Skeletal muscle cell (primary cell): ENCODE measurements at places on chromosomes 5 and 9.

- DNase-seq, result no peak
These were observed 317.5 kb downstream of the SPOCK1 start for GRCh38 chr5:137181667-137182066.

DNA sequence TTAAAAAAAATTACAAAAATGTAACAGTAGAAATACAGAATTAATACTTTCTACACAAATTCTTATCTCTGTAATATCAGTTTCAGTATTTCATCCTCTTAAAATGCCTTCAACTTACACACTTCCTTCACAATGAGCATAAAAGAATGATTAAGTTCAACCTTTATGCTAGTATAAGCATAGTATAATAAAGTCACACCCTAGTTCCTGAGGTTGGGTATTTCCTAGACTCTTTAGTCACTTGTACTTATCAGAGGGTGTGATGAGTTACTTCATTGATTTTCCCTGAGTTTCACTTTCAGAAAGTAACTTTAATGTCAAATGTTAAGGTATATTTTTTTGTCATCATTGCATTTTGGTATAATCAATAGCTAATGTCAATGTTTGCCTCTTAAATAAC is 302.4 kb downstream of the PDE4D start:
- DNase-seq, result no peak

GRCh38 chr5:157672976-157673375 is 1.6 kb downstream of the C5orf52 start:
- DNase-seq, result no peak

DNA sequence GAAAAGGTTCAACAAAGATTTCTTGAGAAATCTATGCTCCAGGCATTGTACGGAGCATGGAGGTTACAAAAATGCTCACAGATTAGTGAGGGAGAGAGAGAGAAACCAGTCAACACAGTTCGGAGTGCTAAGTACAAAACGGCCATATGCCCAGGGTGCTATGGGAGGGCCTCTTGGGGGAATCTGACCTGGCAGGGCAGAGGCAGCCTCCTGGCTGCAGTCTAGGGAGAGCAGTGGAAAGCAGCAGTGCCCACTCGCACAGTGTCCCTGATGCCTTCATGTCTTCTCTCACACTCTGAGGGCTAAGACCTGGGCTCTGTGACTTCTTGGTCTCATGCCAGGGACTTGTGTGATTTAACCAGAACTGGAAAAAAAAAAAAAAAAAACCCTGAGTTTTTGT is 29.8 kb upstream of the SMC5 start:
- no peak for DNase-seq

GRCh38 chr5:176714067-176714466 is 66.8 kb downstream of the TSPAN17 start:
- no peak for DNase-seq

DNA sequence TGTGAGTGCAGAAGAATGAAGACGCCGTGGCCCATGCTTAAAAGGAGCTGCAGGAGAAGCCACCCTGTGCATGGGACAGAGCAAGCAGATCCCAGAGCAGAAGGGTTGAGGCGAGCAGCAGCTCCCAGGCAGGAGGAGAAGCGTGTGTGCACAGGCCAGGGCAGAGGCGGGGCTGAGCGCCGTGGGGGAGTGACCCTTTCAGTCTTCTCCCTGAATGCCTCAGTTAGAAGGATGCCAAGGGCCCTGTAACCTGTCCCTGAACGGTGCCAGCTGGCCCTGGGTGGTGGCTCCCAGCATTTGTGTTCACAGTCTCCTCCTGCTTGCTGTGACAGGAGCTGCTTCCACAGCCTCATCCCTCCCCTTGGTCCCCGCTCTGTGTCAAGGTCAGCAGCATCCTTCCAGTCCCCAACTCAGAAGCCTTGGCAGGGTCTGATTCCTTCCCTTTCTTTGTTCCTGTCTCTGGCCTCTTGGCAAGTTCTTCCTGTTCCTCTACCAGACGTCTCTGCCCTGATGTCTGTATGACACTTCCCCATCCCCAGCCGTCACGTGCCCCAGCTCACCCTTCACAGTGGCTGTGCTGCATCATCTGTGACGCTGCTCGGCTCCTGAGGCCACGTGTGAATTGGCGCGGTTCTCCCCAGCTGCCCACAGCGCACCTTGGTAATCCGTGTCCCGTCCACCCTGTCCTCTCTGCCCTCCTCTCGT is 5.2 kb downstream of the EXOC3 start:
- no peak for DNase-seq

- no peak for DNase-seq
These were observed 711.0 kb upstream of the CTNND2 start for GRCh38 chr5:12615141-12615820.

DNA sequence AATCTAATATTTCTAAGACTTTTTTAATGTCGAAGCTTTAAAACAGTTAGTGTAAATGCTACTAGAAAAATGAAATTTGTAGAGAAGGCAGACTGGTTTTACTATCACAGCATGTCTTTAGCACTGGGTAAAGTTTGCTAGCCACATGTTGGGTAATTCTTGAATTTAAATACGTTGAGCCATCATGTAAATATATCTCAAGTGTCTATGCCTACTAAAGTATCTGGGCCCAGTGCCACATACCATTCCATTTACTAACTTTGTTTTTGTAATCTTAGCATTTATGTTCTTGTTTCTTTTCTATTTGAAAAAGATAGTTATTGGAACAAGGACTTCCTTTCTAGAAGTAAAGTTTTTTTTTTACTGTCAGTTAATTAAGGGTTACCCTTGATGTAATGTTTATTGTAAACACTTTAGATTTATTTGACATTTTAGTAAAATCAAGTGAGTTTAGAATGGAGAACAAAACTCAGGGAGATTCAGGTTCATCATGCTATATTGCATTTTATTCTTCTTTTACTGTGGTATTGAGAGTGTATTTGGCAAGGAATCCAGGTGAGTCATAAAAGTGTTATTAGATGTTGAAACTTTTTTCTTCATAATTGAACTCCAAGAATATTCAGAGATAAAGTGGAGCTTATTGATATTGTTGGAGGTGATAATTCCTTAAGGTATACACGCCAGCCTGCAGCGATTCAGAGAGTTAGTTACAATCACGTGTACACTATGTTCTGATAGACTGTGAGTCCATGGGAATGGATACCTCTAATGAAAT is 182.4 kb downstream of the CCDC171 start:
- peak; percentile 86 for DNase-seq

DNA sequence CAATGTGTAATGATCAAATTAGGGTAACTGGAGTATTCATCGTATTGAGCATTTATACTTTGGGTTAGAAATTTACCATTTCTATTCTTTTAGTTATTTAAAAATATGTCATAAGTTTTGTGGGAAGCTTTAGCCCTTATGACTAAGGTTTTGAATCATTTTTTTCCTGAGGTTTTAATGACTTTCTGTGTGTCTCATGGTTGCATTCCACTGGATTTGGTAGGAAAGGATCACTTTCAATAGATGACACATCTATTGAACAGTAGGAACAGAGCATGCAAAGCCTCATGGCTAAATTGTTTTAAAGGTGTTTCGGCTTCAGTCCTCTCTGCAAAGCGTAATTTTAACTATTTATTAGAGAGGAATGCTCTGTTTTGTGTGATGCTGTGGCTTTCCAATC is 512.4 kb upstream of the CHD1 start:
- no peak for DNase-seq

DNA sequence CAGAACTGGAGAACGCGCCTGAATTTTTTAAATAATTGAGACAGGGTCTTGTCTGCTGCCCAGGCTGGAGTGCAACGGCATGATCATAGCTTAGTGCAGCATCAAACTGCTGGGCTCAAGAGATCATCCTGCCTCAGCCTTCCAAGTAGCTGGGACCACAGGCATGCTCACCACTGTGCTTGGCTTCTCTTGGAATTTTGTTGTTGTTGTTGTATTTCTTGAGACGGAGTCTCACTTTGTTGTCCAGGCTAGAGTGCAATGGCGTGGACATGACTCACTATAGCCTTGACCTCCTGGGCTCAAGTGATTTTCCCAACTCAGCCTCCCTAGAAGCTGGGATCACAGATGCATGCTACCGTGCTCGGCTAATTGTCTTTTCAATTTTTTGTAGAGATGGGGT is 58.4 kb upstream of the DAB2IP start:
- DNase-seq, result no peak

DNA sequence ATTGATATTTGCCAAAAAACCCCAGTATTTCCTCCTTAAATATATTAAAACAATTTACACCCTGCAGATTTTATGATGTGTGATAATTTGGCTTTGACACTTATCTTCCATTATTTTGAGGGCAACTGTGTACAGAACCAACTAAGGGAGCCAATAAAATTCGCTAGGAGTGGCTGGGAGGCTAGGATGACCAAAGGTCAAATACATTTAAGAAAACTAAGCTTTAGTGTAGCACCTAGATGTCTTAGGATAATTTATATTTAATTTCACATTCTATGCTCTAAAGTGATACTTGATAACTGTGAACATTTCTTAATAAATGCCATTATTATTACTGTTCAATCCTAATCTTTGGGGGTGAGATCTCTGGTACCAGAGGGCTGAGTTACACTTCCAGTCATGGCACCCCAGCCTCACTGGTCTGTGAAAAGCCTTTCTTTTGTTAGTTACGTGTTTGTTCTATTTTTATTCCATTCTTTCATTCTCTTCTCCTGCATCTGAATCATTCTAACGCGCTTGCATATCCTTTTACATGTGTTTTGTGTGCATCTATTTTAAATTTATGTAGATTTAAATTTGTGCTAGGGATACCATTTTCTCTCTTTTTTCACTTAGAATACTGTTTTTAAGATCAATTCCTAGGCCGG is 19.1 kb downstream of the MSANTD3 start:
- no peak for DNase-seq

- no peak for DNase-seq
These were observed 4.7 kb downstream of the ZFAND5 start for GRCh38 chr9:72360324-72360723.

DNA sequence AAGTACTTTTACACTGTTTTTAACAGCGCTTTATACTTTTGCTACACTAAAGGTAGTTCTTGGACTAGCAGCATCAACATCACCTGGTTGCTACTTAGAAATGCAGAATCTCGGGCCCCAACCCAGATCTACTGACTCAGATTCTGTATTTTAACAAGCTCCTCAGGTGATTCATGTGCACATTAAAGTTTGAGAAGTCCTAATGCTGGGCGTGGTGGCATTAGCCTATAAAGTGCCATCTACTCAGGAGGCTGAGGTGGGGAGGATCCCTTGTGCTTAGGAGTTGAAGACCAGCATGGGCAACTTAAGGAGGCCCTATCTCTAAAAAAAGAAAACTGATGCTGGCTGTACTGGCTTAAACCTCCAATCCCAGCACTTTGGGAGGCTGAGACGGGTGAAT is 26.7 kb downstream of the TMEM252 start:
- no peak for DNase-seq

DNA sequence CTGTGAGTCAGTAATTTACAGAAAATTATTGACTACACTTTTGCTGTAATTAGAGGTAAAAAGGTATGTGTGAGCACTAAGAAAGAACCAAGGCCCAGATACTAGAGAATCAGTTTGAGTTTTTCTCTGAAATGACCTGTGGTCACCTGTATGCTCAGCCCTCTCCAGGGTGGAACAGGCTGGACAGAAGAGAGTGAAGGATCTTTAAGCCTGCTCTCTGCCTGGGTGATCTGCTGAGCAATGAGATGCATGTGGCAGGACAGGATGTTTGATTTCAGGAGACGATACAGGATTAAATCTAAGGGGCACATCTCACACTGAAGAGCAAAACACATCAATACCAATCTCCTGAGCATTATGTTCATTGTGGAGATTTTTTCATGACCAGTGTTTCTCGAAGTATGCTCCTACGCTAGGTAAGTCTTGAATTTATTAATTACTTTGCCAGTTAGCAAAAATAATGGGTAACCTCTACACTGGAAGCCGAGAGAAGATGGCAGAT is 25.5 kb downstream of the HMGCR start:
- no peak for DNase-seq

GRCh38 chr5:131416729-131417128 is 152.9 kb downstream of the CDC42SE2 start:
- DNase-seq, result no peak
